Brain microvascular endothelial cell (primary cell): ENCODE measurements at places on chromosomes 2 and 18.

DNA sequence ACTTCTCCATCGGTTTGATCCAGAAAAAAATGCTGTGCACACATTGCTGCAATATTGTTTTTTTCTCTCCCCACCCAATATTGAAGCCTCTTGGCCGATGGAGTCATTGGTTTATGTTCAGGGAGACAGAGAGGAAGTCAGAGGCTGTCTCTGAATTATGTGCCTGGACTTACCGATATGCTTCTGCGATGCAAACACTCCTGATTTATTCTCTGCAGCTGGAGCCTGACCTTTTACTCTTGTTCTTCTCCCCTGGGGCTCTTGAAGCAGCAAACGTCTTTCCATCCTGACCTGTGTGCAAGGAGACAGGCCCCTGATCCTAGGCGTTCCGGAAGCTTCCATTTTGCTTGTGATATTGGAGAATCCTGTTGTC is 99.6 kb downstream of the PTGR3 start:
- no peak for DNase-seq

DNA sequence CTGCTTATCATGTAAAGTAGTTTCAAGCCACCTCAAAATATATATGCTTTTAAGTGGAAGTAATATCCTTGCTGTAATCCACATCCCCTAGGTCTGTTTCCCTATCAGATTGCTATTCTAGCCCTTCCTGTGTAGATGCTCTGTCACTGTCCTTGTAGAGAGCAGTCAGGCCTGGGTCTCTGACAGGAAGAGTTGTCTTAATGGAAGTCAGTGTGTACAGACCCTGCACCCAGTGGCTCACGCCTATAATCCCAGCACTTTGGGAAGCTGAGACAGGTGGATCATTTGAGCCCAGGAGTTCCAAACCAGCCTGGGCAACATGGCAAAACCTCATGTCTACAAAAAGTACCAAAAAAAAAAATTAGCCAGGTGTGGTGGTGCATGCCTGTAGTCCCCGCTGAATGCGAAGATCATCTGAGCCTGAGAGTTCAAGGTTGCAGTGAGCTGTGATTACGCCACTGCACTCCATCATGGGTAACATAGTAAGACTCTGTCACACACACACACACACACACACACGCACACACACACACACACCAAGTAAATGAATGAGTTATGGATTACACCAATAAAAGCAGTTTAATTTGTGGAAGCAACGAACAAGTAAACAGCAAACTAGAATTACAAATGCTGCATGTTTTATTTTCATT is 70.2 kb upstream of the DSC1 start:
- no peak for DNase-seq

DNA sequence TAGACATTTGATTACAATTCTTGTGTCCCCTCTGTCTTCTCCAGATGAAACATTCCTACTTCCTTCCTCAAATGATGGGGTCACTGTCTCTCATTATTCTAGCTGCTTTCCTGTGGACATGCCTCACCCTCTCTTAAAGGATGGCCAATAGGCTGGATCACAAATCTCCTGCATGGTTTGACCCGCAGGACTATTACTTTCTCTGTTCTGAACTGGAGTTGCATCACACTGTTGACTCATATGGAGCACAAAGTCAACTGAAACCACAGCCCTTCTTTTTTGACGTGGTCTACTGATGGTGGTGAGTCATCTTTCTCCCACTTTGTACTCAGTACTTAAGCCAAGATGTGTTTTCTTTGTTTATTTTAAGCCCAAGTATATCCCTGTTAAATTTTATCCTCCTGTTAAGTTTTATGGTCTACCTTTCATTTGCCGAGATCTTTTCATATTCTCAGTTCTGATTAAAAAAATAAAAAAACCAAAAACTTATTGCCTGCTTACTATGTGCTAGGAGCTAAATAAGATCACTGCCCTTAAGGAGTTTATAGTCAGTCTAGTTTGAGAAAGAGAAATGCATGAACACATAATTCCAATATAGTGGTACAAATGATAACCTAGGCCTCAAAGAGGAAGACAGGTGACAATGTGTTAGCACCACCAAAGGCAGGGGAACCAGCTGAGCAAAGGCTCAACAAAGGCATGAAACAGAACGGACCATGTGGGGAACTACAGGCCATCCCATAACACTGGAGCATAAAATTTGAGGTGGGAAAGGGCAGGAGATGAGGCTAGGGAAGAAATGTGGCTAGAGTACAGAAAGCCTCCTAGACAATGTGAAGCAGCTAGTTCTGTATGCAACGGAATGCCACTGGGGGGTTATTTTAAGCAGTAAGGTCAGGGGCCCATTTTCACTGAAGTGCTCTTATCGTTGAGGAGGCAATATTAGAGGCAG is 67.6 kb upstream of the ZFP36L2 start:
- peak; percentile 98 for DNase-seq

GRCh38 chr2:135256531-135257260 is 204.6 kb downstream of the RAB3GAP1 start:
- peak; percentile 4 for DNase-seq

GRCh38 chr2:84016183-84016582 is 442.9 kb downstream of the SUCLG1 start:
- DNase-seq = no peak

DNA sequence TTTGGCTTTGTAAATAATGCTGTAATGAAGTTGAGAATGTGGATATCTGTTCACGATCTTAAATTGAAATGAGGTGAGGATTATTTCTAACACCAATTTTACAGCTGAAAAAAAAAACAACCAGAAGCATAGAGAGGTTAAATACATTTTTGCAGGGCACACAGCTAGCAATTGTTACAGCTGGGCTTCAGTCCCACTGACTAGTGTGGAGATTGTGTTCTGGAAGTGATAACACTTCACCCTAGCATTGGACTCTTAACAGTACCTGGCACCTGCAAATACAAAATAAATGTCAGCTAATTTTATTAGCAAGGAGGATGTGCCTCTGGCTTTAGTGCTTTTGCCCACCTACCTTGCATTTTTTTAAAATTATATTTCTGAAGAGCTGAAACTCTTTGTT is 28.8 kb downstream of the CAVIN2 start:
- DNase-seq = no peak

DNA sequence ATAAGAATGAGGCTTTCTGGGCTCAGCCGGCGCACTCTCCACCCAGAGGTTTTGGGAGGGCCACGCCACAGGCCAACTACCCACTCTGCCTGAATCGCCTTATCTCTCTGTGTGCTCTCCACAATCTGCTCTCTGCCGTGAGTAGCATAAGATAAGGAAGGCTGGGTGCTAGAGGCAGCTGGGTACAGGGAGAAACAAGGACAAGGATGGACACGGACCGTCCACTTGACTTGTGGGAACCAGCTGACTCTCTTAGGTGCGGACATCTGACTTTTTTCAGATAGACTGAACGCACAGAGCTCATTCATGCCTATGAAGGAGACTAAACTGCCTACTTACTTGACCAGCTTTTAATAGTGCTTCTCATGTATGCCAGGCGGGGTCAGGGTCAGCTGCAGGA is 14.3 kb downstream of the NPAS2 start:
- DNase-seq = no peak
